ENCODE measurements at places on chromosomes 7 and 10. TPM values are rescaled to one million over a fixed set of nuclear protein-coding genes. Genes with fewer than 3 reads are reported as not detected.

Gene SUN3
- 0.45 TPM for total RNA-seq

Gene SORCS1
- not detected for total RNA-seq

Gene SMKR1
- total RNA-seq, result not detected

Gene ASB10
- not detected for total RNA-seq

Gene CCL24
- total RNA-seq, result not detected

- no peak for DNase-seq
These were observed 23.4 kb downstream of the ESYT2 start for GRCh38 chr7:158805937-158806336.

- no peak for DNase-seq
These were observed 313.2 kb upstream of the MTPN start for GRCh38 chr7:136290351-136290750.

- no peak for DNase-seq
These were observed 59.2 kb upstream of the ZMIZ2 start for GRCh38 chr7:44689427-44689826.

- no peak for DNase-seq
These were observed 11.5 kb downstream of the PTF1A start for GRCh38 chr10:23203369-23204325.

- no peak for DNase-seq
These were observed 108.4 kb upstream of the SDK1 start for GRCh38 chr7:3192669-3193068.

DNA sequence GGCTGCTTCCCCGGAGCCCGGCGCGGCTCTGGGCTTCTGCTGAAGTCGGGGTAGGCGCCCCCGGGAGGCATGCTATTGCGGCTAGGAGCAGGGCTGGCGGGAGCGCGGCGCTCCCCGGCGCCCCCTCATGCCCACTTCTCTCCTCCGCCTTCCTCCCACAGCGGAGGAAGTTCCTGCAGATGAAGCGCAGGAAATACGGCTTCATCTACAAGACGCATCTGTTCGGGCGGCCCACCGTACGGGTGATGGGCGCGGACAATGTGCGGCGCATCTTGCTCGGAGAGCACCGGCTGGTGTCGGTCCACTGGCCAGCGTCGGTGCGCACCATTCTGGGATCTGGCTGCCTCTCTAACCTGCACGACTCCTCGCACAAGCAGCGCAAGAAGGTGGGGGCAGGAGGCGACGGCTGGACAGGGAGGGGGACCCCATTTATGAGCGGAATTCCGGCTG, 479 bp downstream of the CYP26A1 start:
- no peak for DNase-seq

DNA sequence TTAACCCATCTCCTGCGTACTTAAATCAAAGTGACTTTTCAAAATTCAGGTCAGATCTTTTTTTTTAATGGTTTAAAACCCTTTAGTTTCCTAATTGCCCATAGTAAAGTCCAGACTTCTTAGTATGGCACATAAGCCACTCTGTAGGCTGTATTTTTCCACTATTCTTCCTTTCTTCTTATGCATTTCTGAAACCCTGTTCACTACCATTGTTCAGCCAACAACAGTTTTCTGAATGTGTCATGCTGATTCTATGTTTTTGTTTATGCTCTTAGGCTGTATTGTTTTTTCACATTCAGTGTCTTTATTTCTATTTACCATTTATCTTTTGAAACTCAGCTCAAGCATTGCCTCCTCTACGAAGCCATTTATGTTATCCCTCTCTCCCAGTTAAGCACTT, 26.7 kb downstream of the CCSER2 start:
- DNase-seq, result no peak

DNA sequence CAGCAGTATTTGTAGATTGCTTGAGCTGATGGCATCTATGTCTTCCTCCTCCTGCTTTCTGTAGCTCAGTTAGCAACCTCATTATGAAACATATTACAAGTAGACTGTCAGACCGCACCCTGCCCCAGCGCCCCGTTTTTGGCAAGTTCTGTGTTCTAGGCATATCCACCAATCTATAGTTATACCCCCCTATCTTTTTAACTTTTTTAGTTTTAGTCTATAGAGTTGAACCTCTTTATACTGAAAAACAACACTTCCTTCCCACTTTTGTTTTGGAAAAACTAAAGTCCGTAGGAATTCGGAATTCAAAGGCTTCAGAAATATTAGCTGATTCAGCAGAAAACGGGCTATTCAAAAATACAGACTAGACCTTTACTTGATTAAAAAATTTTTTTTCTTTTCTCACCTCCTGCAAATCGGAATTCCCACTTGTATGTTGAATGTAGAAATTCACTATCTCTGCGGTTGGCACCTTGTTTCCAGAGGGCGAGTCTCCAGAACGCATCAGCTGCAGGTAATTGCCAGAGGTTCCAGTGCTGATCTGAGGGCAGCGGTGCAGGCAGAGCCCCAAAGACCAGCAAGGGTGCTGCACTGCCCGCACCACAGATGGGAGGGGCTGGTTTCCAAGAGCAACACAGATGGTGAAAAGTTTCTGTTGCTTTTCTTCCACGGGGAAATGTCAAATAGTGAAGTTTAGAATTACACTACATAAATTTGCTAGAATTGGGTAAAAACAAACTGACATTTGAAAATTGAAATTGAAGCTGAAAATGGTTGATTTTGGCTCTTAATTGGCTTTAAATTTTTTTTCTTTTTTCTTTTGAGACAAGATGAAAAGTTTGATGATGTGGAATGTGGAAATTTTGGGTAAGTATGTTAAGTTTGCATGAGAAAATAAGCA, 2.2 kb upstream of the FZD8 start:
- no peak for DNase-seq

DNA sequence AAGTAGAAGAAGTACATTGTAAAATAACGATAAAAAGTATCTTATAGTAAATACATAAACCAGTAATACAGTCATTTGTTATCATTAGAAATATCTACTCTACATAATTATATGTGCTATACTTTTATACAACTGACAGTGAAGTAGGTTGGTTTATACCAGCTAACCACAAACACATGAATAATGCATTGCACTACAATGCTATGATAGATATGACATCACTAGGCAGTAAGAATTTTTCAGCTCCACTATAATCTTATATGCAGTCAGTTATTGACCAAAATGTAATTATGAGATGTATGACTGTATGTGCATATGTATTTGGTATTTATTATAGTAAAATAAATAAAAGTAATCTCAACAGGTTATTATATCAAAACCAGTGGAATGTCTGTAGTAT, 23.4 kb upstream of the SGCE start:
- no peak for DNase-seq

DNA sequence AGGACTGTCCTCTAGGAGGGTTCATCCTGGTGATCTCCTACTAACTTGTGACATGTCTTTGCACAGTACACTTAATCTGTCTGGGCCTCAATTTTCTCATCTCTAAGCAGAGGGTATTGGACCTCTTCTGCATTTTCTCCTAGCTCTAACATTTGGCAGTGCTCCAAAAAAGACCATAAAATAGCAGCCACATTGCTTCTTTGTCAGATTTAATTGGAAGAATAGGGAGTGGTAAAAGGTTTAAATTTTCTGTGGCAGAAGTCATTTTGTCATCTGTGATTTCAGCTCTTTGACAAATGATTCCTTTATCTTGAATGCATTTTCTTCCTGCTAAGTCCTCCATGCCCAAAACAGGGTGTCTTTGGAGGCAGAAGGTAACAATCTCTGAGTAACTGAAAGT, 289.9 kb upstream of the LRGUK start:
- no peak for DNase-seq

Measured in mammary epithelial cell (primary cell).